H1 (cell line): ENCODE measurements at places on chromosomes 2 and 18.
A peak's percentile ranks its signal among the peaks of the same experiment; 100 is the strongest.

- H3K4me1 ChIP-seq = no peaks in the 10 kb centered on the region
- no peak for DNase-seq
- no peak overlapping the region for H3K4me3 ChIP-seq
- H3K36me3 ChIP-seq = no peaks in the 10 kb centered on the region
- H3K27ac ChIP-seq = no peak overlapping the region
- H3K27me3 ChIP-seq = no peaks in the 10 kb centered on the region
Measured at GRCh38 chr2:179744401-179744800, 117.0 kb downstream of the ZNF385B start.

DNA sequence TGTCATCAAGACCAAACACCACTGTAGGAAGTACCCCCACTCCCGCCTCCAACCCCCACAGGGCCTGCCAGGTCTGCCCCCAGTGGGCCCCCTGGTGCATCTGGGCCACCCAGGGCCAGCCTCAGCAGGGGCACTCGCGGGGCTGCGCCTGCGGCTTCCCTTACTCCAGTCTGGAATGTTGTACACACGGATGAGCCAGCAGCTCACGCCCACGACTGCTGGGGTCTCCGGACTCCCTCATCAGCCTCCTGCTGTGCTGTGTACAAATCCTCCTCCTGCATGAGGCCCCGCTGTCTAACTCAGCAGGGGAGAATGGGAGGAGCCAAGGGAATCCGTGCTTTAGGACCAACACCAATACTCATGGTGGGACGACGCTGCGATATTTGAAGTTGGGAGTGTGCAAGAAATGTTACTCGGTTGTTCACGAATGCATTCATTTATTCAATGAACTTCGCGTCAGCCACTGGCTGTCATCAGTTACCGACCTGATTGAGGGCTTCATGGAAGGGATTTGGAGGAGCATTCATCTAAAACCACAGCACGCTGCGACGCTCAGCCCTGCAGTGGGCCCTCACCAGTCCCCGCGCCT is 654 bp upstream of the ASB1 start:
- peak overlapping the region; percentile 84 for H3K27ac ChIP-seq
- H3K27me3 ChIP-seq = no peaks in the 10 kb centered on the region
- DNase-seq = no peak
- H3K4me1 ChIP-seq = peaks cover 18% of the 10 kb centered on the region; the same call in 1 of the 2 replicates

DNA sequence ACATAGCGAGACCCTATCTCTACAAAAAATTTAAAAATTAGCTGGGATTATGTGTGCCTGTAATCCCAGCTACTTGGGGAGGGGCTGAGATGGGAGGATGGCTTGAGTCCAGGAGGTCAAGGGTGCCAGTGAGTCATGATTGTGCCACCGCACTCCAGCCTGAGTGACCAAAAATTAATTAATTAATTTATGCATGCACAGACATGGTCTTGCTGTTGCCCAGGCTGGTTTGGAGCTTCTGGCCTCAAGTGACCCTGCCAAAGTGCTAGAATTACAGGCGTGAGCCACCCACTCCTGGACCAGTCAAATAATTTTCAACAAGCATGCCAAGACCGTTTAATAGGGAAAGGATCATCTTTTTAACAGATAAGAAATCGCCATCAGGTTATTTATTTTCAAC is 57.7 kb upstream of the TFCP2L1 start:
- H3K27ac ChIP-seq = no peak overlapping the region
- DNase-seq = no peak
- no peak overlapping the region for H3K4me3 ChIP-seq
- H3K36me3 ChIP-seq = peaks cover 9% of the 10 kb centered on the region
- no peaks in the 10 kb centered on the region for H3K4me1 ChIP-seq
- no peaks in the 10 kb centered on the region for H3K27me3 ChIP-seq

GRCh38 chr2:12173271-12173942 is 427.0 kb downstream of the LPIN1 start:
- no peaks in the 10 kb centered on the region for H3K27me3 ChIP-seq
- DNase-seq = no peak
- H3K4me1 ChIP-seq = no peaks in the 10 kb centered on the region
- no peak overlapping the region for H3K27ac ChIP-seq
- H3K36me3 ChIP-seq = no peaks in the 10 kb centered on the region

GRCh38 chr2:195659114-195659513 is 2.1 kb downstream of the SLC39A10 start:
- H3K27ac ChIP-seq = no peak overlapping the region
- no peak for DNase-seq
- peaks cover 4% of the 10 kb centered on the region; the same call in 1 of the 2 replicates for H3K4me1 ChIP-seq
- H3K27me3 ChIP-seq = no peaks in the 10 kb centered on the region
- H3K36me3 ChIP-seq = no peaks in the 10 kb centered on the region

DNA sequence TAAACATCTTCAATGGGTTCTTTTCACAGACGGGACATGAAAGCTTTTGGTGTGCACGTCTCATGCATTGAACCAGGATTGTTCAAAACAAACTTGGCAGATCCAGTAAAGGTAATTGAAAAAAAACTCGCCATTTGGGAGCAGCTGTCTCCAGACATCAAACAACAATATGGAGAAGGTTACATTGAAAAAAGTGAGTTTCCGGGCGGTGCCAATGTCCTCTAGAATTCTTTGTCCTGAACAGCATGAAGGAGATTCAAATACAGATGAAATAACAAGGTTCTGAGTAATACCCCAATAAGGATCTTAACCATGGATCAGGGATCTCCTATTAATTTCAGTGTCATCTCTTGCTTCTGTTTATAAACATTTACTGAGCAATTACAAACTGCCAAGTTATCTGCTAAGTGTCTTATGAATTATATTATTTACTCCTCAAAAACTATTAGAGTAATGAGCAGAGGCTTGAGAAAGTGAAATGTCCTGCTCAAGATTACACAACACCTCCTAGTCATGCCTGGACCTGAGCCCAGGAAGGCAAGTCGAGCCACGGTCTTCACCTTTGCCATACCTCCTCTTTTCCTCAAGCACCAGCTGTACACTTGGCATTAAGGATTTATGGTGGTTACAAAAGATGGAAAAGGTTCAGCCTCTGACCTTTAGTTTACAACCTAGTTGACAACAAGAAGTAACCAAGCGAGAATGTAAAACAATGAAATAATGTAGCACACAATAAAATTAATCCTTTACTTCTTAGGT is 22.6 kb downstream of the DHRS9 start:
- no peaks in the 10 kb centered on the region for H3K4me1 ChIP-seq
- DNase-seq = no peak
- no peaks in the 10 kb centered on the region for H3K27me3 ChIP-seq
- H3K4me3 ChIP-seq = no peak overlapping the region
- H3K36me3 ChIP-seq = no peaks in the 10 kb centered on the region

DNA sequence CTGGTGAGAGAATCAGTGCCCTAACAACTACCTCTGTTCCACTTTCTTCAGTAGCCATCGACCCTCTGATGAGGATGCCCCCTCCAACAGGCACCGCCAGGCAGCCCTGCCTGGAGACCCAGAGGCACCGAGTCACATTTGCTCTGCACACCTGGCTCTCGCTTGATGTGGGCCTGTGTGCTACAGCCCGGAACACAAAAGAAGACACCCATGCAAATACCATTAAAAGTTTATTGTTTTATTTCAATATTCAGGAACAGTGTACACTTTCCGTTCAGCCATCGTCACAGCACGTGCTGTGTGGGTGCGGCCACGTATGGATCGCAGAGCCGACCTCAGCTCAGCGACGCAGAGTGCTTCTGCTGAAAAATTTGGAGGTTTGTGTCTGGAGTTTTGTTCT is 154.0 kb downstream of the MBP start:
- no peaks in the 10 kb centered on the region for H3K27me3 ChIP-seq
- no peak overlapping the region for H3K27ac ChIP-seq
- H3K4me1 ChIP-seq = peaks cover 16% of the 10 kb centered on the region
- no peak overlapping the region for H3K4me3 ChIP-seq
- no peak for DNase-seq

DNA sequence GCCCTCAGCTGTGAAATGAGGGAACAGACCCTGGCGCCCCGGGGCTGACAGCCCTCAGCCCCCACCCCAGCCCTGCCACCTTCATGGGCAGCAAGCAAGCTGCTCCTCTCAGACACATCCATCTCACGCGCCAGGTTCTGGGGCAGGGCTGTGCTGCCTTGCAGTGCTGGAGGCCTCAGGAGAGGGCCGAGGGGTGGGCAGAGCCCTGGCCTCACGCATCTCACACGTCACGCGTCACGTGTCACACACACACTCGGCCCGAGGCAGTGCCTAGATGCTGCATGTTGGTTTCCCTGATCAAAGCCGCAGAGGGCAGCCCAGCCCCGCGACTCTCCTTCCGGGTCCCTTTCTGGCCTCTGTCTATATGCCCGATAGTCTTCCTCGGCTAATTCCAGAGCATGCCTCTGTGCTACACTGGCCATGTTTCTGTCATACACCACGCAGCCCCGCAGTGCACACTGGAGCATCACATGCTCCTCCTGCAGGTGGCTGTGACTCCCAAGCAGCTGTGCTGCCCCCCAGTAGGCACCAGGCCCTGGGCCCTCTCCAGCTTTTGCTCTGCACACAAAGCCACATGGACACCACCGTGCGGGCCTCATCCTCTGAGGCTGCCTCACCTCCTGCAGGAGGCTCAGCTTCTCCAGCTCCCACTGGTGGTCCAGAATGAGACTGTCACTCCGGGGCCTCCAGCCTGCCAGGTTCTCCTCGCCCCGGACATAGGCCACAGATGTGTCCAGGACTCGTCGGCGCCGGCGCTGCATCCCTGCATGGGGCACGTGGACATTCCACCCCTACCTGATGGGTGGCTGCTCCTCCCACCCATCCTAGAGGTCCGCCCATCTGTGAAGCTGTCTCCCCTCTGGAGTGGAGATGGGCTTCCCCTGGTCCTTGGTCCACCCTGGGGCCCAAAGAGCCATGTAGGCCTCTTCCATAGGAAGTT is 31.4 kb downstream of the AQP12A start:
- no peak for DNase-seq
- H3K4me1 ChIP-seq = no peaks in the 10 kb centered on the region
- no peak overlapping the region for H3K27ac ChIP-seq

DNA sequence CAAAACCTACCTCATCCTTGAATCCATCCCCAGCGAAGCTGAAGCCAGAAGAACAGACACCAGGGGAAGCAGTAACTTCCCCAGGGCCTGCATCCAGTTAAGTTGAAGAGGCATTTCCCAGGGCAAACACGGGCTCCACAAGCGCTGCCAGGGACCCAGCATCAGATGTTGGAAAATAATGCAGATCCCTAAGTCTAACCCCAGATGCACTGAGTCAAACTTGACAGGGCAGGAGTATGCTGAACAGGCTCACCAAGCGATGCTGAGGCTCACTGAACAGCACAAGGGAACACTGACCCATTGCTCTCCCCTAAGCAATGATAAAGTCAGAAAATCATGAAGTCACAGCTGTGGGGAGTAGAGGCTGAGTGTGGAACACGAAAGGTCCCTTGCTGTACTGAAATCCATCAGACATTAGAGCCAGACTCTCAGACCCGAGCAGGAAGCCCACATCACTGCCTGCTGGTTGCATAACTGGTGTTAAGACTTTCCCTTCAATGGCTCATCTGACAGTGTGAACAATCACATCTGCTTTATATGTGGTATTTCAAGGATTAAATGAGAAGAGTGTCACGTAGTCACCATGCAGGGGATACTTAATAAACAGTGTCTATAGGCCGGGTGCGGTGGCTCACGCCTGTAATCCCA is 36.2 kb downstream of the TNS1 start:
- H3K4me1 ChIP-seq = peaks cover 6% of the 10 kb centered on the region
- no peaks in the 10 kb centered on the region for H3K36me3 ChIP-seq
- no peak overlapping the region for H3K4me3 ChIP-seq
- no peak for DNase-seq
- no peak overlapping the region for H3K27ac ChIP-seq

GRCh38 chr18:57728941-57729511 is 74.1 kb downstream of the ATP8B1 start:
- DNase-seq = no peak
- H3K27me3 ChIP-seq = no peaks in the 10 kb centered on the region
- no peak overlapping the region for H3K27ac ChIP-seq
- H3K36me3 ChIP-seq = no peaks in the 10 kb centered on the region

GRCh38 chr2:11574176-11575046 is 40.6 kb downstream of the GREB1 start:
- H3K36me3 ChIP-seq = no peaks in the 10 kb centered on the region
- no peak overlapping the region for H3K27ac ChIP-seq
- no peaks in the 10 kb centered on the region for H3K27me3 ChIP-seq
- H3K4me3 ChIP-seq = no peak overlapping the region
- peaks cover 16% of the 10 kb centered on the region for H3K4me1 ChIP-seq

DNA sequence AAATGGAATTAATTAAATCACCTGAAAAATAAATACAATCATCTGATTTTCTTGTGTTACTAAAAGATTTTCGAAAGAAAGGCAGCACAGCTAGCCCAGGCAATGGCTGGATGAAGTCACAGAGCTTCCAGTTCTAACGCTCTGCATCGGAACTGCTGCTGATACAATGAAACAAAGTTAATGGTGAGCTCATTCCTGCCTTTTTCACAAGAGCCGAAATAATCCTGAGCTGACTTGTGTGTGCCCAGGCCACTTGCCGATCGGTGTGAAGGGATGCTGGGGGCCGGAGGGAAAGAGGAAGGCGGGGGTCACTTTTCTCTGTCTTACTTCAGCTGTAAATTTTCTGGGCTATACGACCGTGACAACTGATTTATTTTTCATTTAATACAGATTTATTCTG is 149.5 kb downstream of the INO80D start:
- no peaks in the 10 kb centered on the region for H3K4me1 ChIP-seq
- DNase-seq = no peak
- no peak overlapping the region for H3K27ac ChIP-seq
- H3K27me3 ChIP-seq = no peaks in the 10 kb centered on the region
- no peaks in the 10 kb centered on the region for H3K36me3 ChIP-seq

DNA sequence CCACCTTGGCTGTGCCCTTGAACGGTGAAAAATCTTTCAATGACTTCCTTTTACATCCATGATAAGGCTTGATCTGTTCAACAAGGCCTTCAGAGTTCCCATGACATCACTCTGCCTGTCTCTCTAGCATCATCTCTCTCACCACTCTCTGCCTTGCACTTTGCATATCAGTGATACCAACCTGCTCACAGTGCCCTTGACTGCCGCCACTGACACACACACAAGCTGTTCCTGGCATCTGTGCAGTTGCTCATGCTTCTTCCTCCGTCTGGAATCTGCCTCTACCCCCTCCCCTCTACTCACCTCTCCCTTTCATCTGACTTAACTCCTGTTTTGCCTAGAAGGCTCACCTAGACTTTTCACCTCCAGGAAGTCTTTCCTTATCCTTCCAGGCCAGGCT is 79.1 kb upstream of the SEC11C start:
- no peaks in the 10 kb centered on the region for H3K27me3 ChIP-seq
- H3K36me3 ChIP-seq = no peaks in the 10 kb centered on the region
- no peak overlapping the region for H3K27ac ChIP-seq
- DNase-seq = no peak
- H3K4me3 ChIP-seq = no peak overlapping the region

GRCh38 chr2:240994171-240994896 is 4.1 kb upstream of the SNED1 start:
- H3K36me3 ChIP-seq = no peaks in the 10 kb centered on the region
- no peak overlapping the region for H3K27ac ChIP-seq
- peaks cover 2% of the 10 kb centered on the region for H3K27me3 ChIP-seq
- peak; percentile 37 for DNase-seq

GRCh38 chr2:108316033-108316432 is 27.3 kb downstream of the SULT1C2 start:
- peaks cover 14% of the 10 kb centered on the region; the same call in 1 of the 2 replicates for H3K4me1 ChIP-seq
- H3K27ac ChIP-seq = no peak overlapping the region
- no peaks in the 10 kb centered on the region for H3K36me3 ChIP-seq
- no peak for DNase-seq
- H3K27me3 ChIP-seq = no peaks in the 10 kb centered on the region
